ENCODE measurements at places on chromosomes 1 and 21.

DNA sequence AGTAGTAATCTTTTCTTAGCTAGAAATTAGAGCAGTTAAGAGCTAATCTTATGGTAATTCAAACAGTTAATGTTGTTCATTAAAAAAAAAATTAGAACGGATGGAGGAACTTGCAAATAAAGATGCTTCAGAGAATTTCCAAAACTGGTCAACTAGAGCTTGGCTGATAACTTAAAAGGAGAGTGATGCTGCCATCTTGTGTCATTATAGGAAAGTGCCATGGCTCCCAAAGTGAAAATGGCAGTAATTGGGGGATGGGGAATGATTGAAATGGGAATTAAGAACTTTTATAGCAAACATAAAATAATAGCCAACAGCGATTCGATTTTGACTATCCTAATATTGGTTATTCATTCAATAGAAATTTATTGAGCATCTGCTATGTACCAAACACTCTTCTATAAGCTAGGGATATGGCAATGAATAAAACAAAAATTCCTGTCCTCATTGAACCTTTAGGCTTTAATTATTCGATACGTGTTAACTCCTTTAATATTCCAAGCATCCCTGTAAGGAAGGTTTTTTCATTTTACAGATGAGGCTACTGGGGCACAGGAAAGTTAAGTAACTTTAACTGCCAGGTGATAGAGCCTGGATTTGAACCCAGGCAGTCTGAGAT lies 5.7 kb upstream of the PLPP3 start:
- DNase-seq, result no peak

- DNase-seq, result no peak
Measured at GRCh38 chr1:230916587-230917283, 48.4 kb upstream of the C1orf198 start.

DNA sequence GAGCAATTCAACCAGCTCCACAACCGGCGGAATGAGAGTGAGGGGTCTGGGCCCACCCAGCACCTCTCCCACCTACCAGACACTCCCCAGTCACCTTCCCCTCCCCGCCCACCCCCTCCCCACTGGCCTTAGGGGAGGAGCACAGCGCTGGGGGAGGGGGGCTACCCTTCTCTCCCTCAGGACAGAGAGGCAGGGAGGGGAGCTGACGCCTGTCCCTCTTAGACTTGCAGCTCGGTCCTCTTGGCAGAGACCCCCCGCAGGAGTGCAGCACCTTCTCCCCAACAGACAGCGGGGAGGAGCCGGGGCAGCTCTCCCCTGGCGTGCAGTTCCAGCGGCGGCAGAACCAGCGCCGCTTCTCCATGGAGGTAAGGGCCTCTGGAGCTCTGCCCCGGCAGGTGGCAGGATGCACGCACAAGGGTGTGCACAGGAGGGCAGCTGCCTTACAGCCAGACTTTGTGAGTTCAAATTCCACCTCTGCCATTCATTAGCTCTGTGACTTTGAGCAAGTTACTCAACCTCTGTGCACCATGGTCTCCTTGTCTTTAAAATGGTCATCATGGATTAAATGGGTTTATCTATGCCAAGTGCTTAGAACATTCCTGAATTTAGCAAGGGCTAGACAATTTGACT lies 18.9 kb downstream of the CDK18 start:
- DNase-seq, result no peak

GRCh38 chr1:175810305-175810704 lies 66.9 kb upstream of the TNR start:
- no peak for DNase-seq

DNA sequence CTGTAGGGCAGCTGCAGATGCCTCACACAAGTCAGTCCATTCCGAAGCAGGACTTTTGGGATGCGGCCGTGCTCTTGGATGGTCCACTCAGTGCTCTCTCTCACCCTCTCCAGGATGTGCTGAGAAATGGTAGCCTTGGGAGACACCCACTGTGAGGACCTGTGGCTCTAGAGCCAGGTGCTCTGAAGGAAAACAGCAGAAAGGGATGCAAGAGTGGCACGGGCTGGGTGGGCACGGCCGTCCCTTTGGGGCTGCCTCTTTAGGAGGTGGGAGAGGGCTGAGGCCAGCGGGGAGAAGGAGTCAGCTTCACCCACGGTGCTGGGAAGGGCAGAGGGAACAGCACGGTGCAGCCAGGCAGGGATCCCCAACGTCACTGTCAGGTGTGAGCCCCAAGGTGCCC lies 106.1 kb downstream of the RIPK4 start:
- no peak for DNase-seq

GRCh38 chr1:13492711-13493110 lies 21.1 kb downstream of the LRRC38 start:
- no peak for DNase-seq

DNA sequence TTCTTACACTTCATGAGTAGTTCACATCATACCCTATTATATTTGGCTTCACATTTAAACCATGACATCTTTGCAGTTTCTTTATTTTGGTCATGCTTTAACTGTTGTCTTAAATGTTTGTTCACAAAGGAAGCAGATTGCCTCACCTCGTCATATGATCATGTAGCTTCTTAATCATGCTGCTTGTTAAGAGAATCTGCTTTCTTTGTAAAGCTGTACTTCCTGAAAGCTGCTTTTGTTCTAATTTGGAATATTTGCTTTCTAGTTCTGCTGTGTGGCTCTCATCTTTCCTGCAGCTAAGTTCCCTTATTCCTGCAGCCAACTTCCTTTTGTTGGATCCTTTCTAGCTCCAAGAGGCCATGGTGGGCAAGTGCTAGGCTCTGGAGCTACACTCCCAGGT lies 62.9 kb upstream of the SIM2 start:
- no peak for DNase-seq

DNA sequence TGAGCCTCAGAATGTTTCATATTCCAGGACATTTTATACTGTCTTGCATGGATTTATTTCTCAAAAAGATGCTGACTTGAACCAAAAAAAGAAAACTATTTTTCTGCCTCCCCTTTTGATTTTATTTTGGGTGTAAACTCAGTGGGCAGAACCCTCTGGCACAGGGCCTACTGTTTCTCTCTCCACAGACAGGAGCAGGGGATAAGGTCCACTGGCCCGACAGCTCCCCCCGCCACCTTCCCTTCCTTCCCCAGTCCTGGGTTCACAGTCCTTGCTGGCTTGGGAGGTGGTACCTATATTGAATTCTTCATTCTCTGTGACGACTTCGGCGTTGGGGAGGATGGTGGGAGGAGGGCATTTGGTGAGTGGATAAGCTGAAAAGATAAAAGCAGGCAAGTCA lies 114.3 kb downstream of the ZSCAN20 start:
- DNase-seq, result no peak

DNA sequence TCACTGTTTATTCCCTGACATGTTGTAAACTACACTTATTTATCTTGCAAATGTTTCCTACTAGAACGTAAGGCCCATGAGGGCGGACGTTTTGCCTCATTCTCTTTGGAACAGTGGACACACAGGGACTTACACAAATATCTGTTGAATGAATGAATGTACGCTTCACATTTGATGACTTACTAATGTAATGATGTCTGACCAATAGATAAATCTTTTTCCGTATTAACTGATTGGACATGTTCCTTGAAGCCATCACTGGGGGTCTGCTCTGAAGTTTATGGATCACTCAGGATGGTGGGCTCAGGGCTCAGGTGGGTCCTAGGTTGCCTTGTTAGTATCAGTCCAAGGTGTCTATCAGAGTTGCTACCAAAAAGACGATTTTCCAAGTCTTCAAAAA lies 763.2 kb upstream of the TPTE start:
- DNase-seq, result no peak

DNA sequence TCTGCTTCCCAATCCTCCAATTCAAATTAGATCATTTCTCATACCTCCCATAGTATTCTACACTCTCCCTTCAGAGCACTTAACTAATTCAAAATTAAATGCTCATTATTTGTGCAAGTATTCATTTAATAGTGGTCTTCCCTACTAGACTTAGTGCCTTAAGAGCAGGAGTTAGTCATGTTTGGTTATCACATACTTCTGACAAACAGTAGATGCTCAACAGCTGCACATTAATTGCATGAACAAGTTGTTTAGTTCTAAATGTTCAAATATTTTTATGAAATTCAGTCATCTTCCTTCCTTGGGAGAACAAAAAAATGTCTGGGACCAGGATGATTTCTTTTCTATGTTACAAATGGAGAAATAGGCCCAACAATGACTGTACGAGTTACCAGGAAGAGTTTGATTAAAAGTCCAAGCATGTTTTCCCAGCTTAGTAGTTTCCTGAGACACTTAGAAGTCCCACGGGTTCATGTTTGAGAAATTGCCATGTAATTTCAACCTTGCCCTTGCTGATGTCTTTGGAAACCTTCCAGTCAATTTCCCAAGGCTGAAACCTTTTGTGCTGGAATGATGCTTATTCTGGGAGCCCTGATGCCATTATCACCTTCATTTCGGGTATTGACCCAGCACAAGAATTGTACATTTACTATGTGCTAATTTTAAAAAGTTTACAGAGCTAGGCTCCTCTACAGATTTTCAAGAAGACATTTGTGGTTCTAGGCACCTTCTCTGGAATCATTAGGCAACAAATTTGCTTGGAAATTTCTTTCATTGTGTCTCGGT lies 437.9 kb upstream of the PLXNA2 start:
- DNase-seq, result no peak

DNA sequence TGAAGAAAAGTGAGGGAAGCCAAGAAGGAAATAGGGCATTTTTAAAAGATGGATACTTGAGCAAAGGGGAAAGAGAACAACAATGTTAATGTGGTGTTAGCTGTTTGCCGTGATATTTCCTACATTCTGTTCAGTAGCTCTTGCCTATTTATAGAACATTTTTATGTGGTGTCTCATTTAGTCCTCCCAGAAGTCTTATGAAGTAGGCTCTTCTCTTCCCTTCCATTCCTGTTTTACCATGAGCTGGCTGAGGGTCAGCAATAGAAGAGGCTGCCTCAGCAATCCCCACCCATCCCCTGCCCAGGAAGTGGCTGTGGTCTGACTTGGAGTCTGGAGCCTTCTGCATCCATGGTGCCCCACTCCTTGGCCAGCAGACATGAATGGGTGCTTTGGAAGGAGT lies 60.1 kb downstream of the KIAA0040 start:
- no peak for DNase-seq

- no peak for DNase-seq
Measured at GRCh38 chr1:199551967-199552565, 475.4 kb upstream of the NR5A2 start.

GRCh38 chr1:230291731-230292620 lies 134.2 kb downstream of the PGBD5 start:
- DNase-seq, result no peak

- DNase-seq, result peak; percentile 35
Measured at GRCh38 chr1:7250597-7251453, 465.6 kb downstream of the CAMTA1 start.

DNA sequence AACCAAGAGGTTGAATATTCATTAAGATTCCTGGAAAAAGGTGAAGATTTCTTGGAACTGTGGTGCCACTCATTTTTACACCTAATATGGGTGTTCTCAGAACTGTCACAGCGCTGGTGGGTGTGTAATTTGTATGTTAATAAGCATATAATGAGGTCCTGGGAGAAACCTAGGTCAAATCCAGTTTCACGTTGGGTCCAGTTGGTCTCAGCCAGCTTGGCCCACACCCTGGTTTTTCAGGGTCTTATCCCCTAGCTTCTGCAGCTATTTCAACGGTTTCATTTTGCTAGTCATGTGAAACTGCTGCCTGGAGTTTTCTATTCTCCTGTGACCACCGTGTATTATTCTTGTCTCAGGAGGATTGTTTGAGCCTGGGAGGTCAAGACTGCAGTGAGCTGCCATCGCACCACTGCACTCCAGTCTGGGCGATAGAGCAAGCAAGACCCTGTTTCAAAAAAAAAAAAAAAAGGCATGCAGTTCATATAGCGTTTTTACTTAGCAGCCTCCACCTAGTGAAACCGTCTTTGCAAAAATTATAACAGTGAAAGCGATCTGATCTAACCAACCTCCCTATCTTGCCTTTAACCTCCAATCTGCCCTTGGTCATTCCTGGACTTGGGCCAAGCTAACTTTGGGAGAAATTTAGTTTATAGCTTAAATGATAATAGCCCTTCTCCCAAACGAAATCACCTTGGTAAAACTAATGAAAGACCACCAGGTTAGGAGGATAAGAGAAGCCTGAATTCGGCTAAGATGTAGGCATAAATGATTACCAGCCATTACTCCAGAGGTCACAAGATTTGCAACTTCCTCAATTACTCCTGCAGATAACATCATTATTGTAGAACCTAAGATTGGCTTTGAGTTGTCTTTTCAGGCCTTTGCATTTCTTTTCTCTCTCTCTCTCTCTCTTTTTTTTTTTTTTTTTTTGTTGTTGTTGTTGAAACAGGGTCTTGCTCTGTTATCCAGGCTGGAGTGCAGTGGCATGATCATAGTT lies 44.0 kb downstream of the PTAFR start:
- DNase-seq, result no peak

- no peak for DNase-seq
Measured at GRCh38 chr1:43451701-43452532, 1.8 kb downstream of the HYI start.

- no peak for DNase-seq
Measured at GRCh38 chr1:95438218-95438948, 204.4 kb downstream of the RWDD3 start.

DNA sequence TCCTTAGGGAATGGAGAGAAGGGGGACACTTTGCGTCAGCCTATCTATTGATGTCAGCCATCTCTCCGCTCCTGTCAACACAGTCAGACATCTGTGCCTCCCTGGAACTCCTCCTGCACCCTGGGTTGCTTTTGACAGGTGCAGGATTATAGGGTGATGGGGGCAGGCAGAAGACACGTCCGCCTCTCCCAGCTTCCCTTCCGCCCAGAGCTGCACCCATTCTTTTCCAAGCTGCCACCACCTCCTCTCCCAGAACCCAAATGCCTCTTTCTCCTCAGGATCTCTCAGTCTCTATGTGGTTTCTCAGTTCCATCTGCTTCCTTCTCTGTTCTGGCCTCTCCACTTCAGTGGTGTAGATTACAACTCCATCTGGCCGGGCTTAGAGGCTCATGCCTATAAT lies 17.1 kb upstream of the KIF1B start:
- no peak for DNase-seq

DNA sequence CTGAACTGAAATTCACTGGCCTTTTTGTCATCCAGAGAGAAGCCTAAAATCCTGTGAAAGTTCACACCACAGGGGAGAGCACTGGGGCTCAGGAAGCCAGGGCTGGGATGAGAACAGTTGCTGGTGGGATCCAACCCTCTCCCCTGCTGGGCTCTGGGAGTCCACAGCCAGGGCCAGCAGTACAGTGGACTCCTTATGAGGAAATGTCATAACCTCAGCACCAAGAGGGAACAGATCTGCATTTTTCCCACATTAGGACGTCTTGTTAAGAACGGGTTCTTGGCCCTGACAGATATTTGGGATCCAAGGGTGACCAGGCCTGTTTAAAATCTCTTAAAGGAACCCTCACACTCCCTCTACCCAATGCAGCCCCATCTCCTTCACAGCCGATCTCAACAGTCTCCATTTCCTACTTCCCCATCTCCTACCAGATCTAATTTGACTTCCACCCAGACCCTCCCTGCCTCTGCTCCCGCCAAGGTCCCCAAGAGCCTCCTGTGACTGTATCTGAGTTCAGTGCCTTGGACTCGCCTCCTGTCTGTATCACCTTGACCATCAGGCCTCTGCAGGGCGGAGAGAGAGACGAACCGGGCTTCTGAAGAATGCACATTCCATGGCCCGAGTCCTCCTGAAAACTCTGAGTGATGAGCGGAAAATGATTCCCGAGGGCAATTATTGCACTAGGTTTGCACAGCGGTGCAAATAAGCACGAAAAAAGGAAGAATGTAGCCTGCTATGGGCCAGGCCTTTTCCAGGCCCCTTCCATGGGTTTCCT lies 159.9 kb downstream of the TRABD2B start:
- DNase-seq, result no peak

All from mesothelial cell of epicardium (in vitro differentiated cells).